ENCODE measurements at places on chromosomes 12 and 14.

DNA sequence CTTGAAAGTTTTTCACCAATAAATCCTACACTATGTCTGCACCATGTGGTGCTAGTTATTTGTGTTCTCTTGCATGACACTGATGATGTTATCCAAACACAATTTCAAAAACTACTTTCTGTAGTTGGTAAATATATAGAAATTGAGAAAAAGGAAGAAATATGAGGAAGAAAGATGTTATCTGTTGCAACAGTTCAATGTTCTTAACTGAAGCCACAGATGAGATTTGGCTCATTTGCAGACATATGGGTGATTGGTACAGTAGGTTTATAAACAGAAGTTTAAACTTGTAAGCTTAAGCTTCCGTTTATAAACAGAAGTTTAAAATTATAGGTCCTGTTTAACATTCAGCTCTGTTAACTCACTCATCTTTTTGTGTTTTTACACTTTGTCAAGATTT, at the start of gene CLEC12A:
Gene CLEC12A, plus strand, starts transcription at position 229 of the 400 bp plus-strand sequence. CDS start 188 bp downstream, outside the sequence.
- no peak for DNase-seq

- no peak for DNase-seq
Observed at GRCh38 chr14:33475623-33476022, 475.3 kb downstream of the EGLN3 start.

DNA sequence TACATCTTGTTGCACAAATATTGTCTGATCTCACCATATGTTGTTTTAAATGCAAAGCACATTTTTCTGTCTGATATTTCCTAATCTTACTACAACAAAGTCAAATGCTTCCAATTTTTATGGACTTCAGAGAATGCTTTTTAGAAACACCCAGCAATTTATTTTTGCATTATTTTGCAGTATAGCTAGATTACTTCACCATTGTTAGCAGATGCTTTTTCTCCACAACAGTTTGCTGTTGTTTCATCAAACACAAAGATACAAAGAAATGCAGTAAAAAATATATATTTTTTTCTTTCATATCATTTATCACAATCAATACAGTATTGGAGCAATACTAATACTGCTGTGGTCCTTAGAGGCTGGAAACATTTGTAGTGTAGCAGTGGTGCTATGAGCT, 674.4 kb downstream of the TMTC2 start:
- DNase-seq, result no peak

DNA sequence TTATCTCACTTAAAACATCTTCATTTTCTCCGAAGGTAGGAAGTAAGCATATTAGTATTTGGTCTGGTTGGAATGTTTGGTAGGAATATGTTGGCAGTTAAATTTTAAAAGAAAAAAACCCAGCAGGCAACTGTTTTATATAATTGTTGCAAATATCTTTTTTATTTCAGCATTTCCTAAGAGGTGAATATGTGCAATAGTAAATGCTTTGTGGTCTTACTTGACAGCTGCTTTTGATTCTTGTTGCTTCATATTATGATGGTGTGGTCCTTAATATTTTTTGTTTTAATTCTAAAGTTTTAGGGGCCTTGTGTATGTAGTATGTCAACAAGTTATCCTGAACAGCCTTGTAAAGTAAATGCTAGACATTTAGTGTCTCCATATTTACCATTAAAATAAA, 6.3 kb downstream of the TRAFD1 start:
- DNase-seq, result no peak

GRCh38 chr14:102723650-102724049, 53.6 kb upstream of the TRAF3 start:
- DNase-seq, result no peak

GRCh38 chr14:99996951-99997571, 68.2 kb upstream of the EVL start:
- DNase-seq, result no peak

DNA sequence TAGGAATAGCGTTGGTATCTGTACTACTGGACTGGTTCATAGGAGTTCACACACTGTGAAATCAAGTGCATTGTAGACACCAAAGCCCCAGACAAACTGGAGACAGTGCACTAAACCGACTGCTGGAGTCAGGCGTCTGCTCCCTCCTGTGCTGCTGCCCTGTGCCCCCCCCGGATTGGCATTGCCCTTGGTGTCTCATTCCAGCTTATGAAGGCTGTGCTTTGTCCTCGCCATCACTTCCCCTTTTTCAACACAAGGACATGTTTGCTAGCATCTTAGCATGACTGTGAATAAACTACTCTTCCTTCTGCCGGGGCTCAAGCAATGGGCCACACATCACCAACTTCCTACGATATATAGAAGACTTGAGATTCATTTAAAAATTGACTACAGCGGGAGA, 84.0 kb downstream of the TMCC3 start:
- DNase-seq, result no peak

DNA sequence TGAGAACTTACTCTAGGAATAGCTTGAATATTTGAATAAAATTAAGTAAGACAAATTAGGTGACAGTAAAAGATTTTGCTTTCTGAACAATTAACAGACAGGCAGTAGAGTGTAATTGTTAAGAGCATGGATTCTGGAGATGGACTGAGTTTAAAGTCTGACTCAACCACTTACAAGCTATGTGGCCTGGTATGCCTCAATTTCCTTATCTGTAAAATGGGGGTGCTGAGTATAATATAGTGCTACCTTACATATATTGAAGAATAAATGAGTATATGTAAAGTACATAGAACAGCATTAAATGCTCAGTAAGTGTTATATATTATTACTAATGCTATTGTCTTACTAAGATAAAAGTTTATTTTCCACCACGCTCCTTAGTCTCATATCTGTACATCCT, 7.1 kb downstream of the MIA2 start:
- DNase-seq, result no peak

- DNase-seq, result no peak
Observed at GRCh38 chr14:39827901-39828655, 395.8 kb upstream of the FBXO33 start.

- no peak for DNase-seq
Observed at GRCh38 chr12:45833401-45833800, 103.9 kb downstream of the ARID2 start.

- no peak for DNase-seq
Observed at GRCh38 chr12:116620492-116621191, 61.5 kb downstream of the MAP1LC3B2 start.

- no peak for DNase-seq
Observed at GRCh38 chr12:130933269-130933995, 20.3 kb upstream of the ADGRD1 start.

DNA sequence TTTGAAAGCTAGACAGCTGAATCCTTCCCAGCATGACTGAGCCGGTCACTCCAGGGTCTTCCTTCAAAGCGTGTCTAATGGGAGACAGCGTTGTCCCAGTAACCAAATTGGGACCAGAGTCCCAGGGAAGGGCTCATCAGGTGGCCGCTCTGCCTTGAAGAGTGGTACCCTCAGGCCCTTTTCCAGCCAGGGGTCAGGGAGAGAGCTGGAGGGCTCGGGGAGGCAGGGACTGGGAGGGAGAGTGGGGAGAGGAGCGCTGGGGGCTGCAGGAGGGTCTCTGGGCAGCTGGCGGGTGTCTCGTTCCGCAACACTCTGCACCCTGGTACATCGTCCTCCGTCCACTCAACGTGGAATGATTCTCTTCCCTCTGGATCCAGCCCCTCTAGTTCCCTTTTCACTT, 1.6 kb upstream of the RTL1 start:
- no peak for DNase-seq

DNA sequence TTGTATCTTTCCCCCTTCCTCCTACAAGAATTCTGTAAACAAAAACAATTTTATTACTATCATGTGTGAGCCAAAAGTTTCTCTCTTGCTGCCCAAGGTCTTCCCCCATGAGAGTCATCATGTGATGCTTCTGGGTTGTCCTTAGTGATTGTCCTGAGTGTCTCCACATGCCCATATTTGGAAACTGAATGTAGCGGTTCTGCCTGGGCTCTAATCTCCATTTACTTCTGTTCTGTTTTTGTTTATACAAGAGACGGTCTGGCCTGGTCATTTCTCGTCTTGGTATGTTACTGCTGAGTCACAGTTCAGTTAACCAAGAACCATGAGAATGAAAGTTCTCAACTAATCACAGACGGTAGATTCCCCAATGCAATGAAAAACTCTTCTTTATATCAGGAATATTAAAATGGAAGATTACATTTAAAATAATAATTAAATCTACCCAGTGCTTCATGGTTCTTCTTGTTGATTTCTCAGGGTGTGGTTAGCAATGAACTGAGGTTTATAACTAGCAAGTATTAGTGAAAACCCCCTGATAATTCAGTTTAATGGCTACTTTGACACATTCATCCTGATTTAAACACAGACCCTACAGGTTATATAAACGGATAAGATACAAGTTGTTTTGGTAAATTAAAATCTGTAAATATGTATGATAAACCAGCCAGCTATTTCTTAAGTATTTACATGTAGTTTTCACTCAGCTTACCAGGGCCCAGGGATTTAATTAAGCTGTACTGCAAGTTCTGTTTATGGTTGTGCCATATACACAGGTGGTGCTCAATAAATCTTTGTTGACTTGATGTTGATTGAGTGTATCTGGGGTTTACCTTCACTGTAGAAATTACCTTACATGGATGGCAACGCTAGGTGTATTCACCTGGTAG, 81.1 kb downstream of the PELI2 start:
- no peak for DNase-seq

GRCh38 chr14:92914087-92914656, 8.8 kb upstream of the CHGA start:
- no peak for DNase-seq

GRCh38 chr12:114186241-114187002, 219.5 kb downstream of the TBX5 start:
- no peak for DNase-seq

- DNase-seq, result no peak
Observed at GRCh38 chr14:88815980-88816379, 8.5 kb upstream of the TTC8 start.

GRCh38 chr12:130813436-130813835, 25.6 kb downstream of the STX2 start:
- DNase-seq, result no peak

DNA sequence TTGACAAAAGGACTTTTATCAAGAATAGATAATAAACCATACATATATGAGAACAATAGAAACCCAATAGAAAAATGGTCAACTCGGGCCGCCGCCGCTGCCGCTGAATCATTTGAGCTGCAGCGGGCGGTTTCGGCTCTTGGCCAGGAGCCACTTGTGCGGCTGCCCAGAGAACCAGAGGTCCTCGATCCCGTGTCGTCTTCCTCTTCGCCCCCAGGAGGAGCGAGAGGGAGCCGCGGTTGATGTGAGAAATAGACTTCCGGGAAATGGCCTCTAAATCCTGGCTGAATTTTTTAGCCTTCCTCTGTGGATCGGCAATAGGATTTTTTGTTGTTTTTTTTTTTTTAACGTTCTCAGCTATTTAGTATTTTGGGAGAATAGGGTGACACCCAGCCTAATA, 44.8 kb downstream of the CPSF6 start:
- DNase-seq, result no peak

DNA sequence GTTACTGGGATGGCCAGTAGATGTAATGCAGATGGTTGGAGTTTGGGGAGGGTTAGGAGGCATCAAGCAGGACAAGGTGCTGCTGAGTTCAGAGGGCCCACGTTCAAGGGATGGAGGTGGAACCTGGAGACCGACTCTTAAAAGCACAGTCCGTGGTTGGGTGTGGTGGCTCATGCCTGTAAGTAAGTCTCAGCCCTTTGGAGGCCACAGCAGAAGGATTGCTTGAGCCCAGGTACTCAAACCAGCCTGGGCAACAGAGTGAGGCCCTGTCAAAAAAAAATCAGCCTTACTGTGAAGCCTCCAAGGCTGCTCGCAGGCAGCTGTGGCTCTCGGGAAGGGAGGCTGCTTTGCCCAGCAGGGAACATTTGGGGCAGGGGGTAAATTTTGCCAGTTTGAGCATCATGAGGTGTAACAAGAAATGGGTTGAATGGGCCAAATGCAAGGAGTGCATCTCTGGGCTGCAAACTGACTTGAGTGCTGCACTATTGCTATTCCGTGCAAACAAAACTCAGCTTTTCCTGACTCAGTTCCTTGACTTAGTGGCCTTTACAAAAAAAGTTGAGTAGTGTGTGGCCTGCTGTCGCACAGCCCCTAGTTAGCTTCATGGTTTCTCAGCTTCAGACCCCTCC, 55.0 kb downstream of the ANAPC7 start:
- DNase-seq, result no peak

DNA sequence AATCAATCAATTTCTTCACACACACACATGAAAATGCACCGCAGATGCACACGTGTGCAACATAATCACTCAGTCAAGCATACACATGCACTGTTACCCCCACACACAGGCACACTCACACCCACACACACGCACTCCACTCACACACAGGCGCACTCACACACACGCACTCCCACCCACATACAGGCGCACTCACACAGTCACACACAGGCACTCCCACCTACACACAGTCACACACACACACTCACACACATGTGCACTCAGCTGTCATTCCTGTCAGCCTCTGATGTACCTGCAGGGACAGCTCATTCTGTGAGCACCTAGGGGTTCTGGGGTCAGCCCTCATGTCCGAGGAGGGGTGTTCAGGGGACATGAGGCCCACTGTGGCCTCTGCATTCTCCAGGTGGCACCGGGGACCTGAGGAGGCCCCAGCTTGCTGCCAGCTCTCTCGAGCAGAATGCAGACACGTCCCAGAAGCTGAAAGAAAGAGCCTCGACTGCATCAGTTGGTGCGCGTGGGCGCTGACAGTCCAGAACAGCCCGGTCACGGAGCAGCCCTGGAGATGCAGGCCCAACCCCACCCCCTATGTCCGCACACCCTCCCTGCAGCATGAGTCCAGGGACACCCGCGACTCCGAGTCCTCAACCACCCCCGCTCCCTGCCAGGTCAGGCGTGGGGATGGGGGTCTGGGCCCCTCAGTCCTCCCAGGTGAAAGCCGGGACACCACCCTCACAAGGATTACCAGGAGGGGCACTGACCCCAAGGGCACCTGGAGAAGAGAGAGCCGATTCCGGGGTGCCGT, 69.3 kb downstream of the NOC4L start:
- DNase-seq, result no peak

- no peak for DNase-seq
Observed at GRCh38 chr12:99722690-99723486, 75.3 kb downstream of the GARIN6 start.

DNA sequence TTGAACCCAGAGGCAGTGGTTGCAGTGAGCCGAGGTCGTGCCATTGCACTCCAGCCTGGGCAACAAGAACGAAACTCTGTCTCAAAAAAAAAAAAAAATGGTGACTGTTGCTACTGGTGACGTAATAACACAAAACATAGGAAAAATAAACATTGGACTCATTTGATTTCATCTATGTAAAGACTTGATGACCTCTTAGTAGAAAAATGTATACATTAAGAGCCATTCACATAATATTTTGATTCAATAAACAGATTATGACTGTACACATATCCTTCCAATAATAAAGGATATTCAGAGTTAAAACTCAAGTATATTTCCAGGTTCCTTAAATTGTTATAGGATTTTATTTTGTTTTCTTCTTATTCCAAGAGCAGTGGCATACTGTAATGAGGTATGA, 65.7 kb upstream of the AEBP2 start:
- DNase-seq, result no peak

GRCh38 chr12:114401328-114402083, 4.4 kb downstream of the TBX5 start:
- no peak for DNase-seq

- no peak for DNase-seq
Observed at GRCh38 chr14:35553808-35554207, 19.8 kb downstream of the INSM2 start.

Data from vagina (tissue), 2 donors.